ENCODE measurements at places on chromosomes 1 and 21.

DNA sequence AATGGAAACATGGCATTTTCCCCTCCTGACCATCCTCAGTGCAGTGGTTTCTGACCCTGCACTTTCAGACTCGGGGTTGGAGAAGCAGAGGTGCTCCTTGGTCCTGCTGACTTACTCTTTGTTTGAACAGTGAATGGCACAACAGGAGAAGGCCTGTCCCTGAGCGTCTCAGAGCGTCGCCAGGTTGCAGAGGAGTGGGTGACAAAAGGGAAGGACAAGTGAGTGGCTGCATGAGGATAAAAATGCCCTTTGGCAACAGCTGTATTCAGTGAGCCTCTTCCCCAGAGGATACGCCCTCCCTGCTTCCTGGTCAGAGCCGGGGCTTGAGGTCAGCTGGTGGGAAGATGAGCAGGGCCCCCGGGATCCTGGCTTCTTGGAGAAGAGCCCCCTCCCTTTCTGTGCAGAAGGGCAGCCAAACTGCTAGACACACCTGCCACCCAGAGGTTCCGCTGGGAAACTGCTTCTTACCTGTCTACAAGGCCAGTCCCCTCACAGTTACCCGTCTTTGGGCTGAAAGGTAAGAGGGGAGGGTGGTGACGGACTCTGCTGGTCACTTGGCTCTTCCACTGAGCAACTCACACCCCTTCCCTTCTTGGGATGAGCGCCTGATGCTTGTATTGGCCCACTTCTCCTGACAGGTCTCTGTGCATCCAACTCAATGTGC, 16.6 kb downstream of the NPL start:
- DNase-seq, result no peak

DNA sequence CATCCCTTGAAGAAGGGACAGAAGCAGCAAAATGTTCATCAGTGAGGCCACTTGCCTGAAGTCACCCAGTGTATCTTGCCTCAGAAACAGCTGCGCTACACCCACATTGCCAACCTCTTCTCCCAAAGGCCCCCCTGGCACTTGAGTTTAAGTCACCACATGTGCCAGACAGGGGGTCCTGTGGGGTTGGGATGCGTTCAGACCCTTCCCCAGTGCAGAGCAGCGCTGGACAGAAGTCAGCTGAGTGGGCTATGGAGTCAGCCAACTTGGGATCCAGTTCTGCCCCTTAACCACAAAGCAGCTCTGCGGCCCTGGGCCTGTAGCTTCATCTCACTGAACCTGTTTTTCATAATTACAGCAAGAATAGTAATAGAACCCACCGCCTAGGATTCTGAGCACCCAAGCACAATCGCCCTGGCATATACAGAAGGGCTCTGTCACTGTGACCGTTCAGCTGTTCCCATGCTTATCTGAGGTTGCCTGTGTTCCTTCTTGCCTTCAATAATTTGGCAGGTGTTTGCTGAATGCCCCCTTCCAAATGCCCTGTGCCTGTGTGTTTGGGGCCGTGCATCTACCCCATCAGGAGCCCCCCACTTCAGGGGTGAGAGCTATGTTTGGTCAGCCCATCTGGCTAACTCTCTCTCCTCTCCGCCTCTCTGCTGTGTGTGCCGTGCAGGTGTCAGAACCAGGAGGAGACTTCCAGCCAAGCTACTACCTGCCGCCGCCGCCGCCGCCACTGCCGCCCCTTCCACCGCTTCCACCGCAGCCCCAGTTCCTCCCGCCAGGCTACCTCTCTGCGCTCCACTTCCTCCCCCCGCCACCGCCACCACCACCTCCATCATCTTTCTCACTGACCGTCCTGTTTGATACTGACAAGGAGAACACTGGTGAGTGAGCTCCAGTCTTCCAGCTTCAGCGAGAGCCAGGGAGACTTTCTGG, 5.0 kb downstream of the DMRTB1 start:
- no peak for DNase-seq

DNA sequence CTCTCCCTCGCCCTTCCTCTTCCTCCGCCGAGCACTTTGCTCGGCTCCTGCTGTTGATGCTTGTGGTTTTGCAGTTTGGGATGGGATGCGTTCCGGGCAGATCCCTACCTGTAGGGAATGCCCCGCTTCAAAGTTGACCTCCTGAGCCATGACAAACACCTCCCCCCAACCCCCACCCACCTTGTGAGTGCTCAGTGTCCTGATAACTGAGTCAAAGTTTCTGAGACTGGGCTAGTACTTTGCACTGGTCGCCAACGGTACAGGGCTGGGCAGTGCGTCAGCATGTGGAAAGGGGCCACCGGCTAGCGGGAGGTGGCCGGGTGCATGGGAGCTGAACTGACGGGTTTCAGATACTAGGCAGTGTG, 771 bp downstream of the RABGAP1L start:
- peak; percentile 11 for DNase-seq

DNA sequence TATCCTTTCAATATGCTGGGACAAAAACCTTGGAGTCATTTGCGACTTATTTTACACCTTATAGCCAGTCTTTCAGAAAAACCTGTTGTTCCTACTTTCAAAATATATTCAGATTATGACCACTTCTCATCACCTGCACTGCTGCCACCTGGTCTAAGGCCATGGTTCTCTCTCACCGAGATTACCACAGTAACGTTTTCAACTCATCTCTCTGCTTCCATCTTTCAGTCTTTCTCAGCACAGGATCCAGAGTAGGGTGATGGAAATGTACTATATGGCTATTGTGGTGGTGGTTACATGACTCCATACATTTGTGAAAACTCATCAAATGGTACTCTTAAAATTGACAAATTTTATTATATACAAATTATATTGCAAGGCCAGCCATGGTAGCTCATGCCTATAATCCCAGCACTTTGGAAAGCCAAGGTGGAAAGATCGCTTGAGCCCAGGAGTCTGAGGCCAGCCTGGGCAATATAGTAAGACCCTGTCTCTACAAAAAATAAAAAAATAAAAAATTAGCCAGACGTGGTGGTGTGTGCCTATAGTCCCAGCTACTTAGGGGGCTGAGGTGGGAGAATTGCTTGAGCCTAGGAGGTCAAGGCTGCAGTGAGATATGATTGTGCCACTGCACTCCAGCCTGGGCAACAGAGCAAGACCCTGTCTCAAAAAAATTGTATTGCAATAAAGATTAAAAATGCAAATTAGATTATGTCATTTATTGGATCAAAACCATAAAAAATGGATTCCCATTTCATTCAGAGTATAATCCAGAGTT, 120.9 kb upstream of the PPP2R5A start:
- no peak for DNase-seq
